ENCODE measurements at places on chromosomes 5 and 9.

GRCh38 chr5:149045089-149045460, 17.8 kb downstream of the SH3TC2 start:
- DNase-seq = no peak

GRCh38 chr9:16045651-16046280, 492.9 kb downstream of the CCDC171 start:
- DNase-seq = no peak

DNA sequence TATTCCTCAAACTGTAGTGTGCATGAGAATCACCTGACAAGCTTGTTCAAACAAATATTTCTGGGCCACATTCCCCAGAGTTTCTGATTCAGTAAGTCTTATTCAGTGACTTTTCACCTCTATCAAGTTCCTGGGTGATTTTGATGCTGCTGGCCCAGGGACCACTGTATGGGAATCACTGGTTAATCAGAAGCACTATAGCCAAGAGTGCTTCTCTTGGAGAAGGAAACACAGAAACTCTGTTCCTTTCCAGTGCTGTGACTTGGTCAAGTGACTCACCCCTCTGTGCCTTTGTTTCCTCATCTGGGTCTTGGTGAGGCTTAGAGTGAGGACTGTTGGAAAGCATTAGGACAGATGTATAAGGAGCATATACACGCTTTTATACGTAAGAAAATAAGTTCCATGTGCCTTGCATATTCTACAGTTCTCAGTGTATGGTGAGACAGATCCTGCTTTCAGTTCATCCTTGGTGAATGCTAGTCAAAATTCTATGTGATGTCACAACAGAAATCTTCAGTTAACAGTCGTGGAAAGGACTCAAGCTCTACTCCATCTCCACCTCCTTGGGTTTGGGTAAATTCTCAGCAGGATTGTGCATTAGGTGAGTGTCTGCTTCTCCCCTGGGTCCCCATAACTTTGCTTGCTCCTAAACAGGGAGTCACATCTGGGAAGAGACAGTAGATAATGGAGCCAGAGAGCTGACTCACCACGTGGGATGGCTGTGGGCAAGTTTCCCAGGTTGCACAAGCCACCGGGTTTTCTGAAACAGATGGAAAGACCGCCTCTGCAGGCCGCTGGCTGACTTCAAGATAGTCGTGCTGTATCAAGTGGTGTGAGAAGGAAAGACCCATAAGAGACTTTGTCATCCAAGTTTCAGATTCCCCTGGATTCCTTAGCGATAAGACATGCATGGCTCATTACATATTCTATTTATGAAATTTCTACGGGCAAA, 117.0 kb downstream of the NXNL2 start:
- DNase-seq = peak; percentile 95

DNA sequence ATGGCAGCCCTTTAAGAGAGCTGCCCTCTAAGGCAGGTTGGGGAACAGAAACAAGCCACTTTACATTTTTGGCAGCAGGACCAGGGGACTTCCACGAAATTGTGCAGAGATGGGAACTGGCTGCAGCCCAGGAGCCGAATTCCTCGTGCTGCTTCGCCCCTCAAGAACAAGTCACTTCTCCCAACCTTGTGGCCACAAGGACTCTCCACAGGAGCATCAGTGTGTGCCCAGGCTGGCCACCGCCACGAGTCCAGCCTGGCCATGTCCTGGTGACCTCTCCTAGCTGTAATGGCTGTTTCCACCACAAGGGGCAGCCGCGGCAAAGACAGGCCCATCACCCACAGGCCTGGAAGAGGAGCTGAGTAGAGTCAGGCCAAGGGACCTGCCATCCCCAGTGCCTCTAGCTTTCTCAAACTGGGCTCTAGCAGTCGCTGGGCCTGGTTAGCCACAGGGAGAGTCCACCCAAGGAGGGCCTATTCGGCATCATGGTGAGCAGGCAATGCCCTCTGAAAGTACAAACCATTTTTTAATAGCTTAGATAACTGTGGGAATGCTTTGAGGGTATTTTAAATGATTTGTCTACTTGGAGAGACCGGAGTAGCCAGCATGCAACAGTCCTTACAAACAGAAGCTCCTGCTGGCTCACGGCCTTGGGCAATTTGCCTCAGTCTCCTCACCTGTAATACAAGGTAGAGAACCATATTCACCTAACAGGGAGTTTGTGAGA, 129.0 kb downstream of the COL23A1 start:
- peak; percentile 7 for DNase-seq

DNA sequence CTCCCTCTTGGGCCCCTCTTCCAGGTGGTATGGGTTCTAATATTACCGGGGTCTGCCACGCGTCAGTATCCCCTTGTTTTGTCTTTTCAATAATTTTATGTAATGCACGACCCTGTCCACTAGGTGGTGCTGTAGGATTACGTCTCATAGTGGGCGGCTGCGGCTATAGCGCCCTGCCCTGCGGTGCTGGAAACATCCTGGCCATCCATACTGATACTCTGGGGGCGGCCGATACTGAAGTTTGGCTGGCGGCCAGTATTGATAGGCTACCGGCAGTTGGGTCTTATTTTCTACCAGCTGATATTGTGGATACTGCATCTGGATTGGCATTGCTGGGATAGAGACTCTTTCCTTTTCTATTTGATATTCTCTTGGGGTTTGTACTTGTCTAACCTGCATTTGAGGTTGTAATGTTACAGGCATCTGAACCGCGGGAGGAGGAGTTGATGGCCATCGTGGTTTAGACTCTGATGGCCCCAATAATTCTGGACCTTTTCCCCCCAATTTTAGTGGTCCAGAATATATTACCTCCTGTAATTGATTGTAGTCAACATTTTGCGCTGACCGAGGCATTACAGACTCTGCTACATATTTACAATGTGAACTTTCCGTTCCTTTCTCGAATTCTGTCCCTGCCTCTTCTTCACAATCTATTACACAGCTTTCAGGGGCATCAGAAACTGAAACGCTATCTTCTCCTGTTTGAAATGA, 3.3 kb upstream of the TMEM141 start:
- DNase-seq = peak; percentile 55

GRCh38 chr5:158303275-158303674, 444.3 kb upstream of the CLINT1 start:
- no peak for DNase-seq

- DNase-seq = no peak
These were observed 399.9 kb downstream of the ZSWIM6 start for GRCh38 chr5:61731946-61732314.

DNA sequence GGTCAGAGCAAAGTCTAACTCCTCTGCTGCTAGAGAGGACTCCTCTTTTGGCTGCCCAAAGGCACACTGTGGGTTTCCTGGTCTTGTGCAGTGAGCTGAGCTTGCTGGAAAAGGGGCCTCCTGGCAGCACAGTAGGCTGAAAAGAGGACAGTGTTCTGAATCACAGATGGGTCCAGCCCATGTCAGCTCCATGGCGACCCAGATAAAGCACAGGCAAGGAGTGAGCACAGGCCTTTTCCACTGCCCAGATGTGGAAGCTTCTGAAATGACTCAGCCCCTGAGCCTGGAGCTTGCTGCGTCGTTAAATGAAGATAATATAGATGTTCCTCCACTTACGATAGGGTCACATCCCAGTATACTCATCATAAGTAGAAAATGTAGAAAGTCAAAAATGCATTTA, 8.1 kb downstream of the CCDC180 start:
- no peak for DNase-seq

DNA sequence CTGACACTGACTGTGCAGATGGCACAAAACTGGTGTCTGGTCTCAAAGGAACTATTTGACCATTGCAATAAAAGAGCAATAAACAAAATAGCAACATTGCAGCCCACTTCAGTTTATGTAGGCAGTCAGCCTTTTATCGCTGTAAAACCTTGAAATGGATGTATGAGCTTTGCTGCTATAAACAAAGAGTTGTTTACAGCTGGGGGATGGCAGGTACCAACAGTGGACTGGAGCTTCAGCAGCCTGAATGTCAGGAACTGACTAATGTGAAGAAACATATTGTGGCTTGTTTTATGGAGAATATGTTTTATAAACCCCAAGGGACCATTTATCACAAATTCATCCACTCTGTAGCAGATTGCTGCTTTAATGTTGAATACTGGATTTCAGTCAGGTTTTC, 78.0 kb downstream of the PTPRD start:
- no peak for DNase-seq

DNA sequence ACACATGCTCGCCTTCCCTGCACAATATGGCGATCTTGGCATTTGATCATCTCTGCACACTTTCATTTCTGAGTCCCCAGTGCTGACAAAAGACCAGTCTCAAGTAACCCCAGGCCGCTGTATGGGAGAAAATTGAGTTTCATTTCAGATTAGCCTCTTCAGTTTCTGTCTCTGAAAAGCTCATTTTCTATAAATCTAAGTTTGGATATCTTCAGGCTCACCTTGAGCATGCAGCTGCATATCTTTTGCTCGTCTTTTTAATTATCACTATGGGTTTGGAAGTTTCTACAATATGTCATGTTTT, 169.1 kb upstream of the MAST4 start:
- DNase-seq = no peak

DNA sequence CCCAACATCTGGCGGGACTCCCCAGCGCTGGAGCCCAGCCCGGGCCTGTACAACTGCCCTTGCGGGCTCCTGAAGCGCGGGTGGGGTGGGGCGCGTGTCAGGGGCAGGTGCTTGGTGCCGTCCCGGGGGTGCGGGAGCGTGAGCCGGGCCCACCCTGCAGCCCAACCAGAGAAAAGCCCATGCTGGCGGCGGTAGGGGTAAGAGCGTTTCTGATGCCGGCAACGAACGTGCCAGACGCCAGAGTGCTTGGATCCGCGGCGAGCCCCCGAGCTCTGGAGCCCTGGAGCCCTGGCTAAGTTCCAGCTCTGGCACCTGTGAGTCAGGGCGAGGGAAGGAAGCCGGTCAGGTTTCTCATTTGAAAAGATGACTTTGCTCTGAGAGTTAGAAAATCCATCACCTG, 58.0 kb downstream of the ZNF510 start:
- no peak for DNase-seq

- DNase-seq = no peak
These were observed 210.0 kb downstream of the HINT1 start for GRCh38 chr5:130955041-130955440.

DNA sequence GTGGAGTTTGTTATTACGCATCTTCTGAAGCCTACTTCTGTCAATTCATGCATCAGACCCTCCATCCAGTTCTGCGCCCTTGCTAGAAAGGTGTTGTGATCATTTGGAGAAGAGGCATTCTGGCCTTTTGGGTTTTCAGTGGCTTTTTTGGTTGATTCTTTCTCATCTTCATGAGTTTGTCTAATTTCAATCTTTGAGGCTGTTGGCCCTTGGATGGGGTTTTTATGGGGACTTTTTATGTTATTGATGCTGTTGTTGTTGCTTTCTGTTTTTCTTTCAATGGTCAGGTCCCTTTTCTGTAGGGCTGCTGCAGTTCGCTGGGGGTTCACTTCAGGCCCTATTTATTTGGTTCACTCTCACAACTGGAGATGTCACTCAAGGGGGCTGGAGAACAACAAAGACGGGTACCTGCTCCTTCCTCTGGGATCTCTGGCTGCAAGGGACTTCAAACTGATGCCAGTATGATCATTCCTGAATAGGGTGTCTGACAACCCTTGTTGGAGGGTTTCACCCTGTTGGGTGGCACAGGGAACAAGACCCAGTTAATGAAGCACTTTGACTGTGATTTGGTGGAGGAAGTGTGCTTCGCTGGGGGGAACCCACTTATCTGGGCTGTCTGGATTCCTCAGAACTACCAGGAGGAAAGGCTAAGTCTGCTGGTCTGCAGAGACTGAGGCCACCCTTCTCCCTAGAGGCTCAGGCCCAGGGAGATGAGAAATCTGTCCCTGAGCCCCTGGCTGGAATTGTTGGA, 226.7 kb upstream of the PTGER4 start:
- DNase-seq = no peak

DNA sequence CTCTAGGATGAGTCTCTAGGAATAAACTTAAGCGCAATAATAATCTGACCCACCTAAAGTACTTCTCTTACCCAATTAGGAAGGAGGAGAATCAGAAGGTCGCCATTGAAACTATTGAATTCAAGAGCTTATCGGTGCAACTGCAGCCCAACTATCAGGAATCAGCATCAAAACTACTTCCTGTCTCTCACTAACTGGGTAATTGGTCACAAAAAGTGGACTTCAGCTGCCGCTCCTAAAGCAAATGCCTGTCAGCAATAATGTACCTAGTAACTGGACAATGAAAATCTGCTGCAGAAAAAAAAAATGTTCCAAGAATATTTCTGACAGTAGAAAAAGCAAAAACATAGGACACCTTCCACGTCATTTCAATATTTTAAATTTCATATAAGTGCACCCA, 3.3 kb downstream of the OR1L8 start:
- DNase-seq = no peak

DNA sequence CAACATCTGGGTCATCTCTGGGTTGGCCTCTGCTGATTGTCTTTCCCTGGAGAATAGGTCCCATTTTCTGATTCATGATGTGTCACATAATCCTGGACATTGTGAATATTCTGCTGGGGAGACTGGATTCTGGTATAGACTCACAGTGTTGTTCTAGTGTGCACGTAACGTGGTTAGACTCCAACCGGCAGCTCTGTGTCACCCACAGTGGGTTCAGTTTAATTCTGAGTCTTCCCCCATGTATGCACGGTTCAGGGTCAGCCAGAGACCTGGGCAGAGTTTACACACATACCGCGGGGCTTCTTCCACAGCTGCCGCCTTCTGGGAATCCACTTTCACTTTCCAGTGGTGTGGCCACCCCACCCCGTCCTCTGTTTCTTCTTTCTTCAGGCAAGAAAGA, 38.0 kb upstream of the LRRC14B start:
- DNase-seq = peak; percentile 79

DNA sequence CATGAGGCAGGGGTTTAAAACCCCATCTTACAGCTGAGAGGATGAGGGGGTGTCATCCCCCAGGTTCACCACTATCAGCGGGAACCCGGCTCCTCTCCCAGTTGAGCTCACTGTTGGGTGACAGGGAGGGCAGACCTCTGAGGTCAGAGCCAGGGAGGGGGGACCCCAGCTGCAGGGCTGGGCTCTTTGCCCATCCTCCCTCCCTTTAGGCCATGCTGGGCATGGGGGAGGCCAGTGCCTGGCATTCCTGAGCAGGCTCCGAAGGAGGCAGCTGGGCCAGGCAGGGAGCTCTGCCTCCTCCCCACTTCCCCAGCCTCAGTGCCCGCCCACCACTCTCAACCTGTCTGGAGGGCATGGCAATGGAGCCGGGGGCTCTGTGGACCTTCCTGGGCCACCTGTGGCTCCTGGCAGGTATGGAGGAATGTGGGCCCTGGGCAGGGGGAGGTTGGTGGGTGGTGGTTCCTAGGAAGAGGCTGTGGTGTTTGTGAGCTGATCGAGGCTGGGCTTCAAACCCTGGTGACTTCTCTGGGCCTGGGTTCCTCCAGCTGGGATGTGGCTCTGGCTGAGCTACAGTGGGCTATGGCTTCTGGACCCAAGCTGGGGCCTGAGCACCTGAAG, 12.6 kb downstream of the CRB2 start:
- no peak for DNase-seq

DNA sequence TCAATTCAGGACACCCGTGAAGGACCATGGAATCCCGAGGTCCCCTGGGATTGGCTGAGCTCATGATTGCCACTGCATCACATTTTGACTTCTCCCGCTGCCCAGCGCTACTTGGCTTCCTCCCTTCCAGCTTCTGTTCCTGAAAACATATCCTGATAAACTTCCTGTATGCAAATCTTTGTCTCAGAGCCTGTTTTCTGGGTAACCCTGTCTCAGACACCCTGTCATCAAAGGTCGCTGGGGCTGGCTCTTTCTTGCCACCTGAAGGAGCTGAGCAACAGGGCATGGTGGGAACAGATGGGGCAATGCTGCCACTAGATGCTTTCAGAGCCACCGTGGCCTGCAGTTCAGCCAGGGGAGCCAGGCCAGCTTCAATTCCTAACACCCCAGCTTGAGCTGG, 154.3 kb upstream of the TBC1D2 start:
- DNase-seq = no peak
